Purkinje cell (primary cell): ENCODE measurements at places on chromosomes 3 and 15. TPM values are rescaled to one million over a fixed set of nuclear protein-coding genes. Genes with fewer than 3 reads are reported as not detected.

TRNT1 gene
- 54.7 and 66.8 TPM in 2 replicates for polyA plus RNA-seq

TMEM158 gene
- 4.4 and 6.0 TPM in 2 replicates for polyA plus RNA-seq

GABRB3 gene
- polyA plus RNA-seq, result 65.2 and 69.0 TPM in 2 replicates

GPR160 gene
- 0.16 and 1.3 TPM in 2 replicates for polyA plus RNA-seq

SUMF1 gene
- polyA plus RNA-seq, result 11.3 and 13.9 TPM in 2 replicates

LRRN1 gene
- 58.5 and 59.6 TPM in 2 replicates for polyA plus RNA-seq

HRG gene
- polyA plus RNA-seq, result not detected in 2 replicates

BCL6 gene
- 13.4 and 13.7 TPM in 2 replicates for polyA plus RNA-seq

GABRR3 gene
- not detected in 2 replicates for polyA plus RNA-seq

LRRIQ4 gene
- not detected in 2 replicates for polyA plus RNA-seq

IL1RAP gene
- polyA plus RNA-seq, result 17.2 and 20.3 TPM in 2 replicates

ABHD17C gene
- 16.1 and 16.3 TPM in 2 replicates for polyA plus RNA-seq

CAMK2N2 gene
- polyA plus RNA-seq, result 27.7 and 48.7 TPM in 2 replicates

FBXW12 gene
- polyA plus RNA-seq, result 0.17 TPM in 1 of 2 replicates, not detected in the other

LEKR1 gene
- 0.15 and 1.7 TPM in 2 replicates for polyA plus RNA-seq

CLEC3B gene
- not detected in 2 replicates for polyA plus RNA-seq

SLCO2A1 gene
- polyA plus RNA-seq, result not detected in 2 replicates
